ENCODE measurements at places on chromosomes 12 and 14.

DNA sequence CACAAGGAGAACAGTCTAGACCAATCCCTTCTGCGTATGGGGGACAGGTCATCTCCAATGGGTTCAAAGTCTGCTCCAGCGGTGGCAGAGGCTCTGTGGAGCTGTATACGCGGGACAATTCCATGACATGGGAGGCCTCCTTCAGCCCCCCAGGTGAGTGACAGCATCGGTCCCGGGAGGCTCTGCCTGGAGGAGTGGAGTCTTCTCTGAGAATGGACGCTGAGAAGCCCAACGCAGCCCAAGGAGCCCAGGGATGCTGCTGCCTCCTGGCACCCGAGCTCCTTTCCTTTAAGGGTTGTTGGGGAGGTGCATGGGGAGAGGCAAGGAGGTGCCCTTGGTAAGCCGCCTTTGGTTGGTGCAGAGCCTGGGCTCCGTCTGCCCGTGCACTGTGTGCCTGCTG is 28.2 kb downstream of the ADGRD1 start:
- H3K4me3 ChIP-seq, result no peak overlapping the region
- H3K4me1 ChIP-seq, result no peaks in the 10 kb centered on the region
- H3K36me3 ChIP-seq, result no peaks in the 10 kb centered on the region
- DNase-seq, result no peak
- peaks cover 17% of the 10 kb centered on the region for H3K27me3 ChIP-seq

GRCh38 chr12:1173781-1174617 is 183.0 kb downstream of the ERC1 start:
- H3K36me3 ChIP-seq, result peaks cover 12% of the 10 kb centered on the region
- no peak overlapping the region for H3K27ac ChIP-seq
- H3K4me1 ChIP-seq, result no peaks in the 10 kb centered on the region
- no peak overlapping the region for H3K4me3 ChIP-seq
- DNase-seq, result no peak

DNA sequence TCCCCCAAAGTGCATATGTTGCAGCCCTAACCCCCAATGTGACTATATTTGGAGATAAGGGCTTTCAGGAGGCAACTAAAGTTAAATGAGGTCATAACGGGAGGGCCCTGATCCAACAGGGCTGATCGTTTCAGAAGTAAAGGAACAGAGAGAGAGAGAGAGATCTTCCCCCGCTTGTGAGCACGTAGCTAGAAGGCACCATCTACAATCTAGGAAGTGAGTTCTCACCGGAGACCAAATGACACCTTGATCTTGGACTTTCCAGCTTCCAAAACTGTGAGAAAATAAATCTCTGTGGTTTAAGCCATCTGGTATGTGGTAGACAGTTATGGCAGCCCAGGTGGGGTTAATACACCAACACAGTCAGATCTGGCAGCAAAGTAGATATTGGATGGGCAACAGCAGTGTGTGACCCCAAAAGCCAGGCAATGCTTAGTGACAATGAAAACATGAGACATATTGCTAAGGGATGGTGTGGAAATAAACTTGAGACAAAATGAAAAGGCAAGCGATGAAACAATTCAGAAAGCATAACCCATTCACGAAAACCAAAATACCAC is 147.2 kb upstream of the GSC start:
- no peak for DNase-seq
- H3K27me3 ChIP-seq, result peaks cover 5% of the 10 kb centered on the region
- H3K4me3 ChIP-seq, result no peak overlapping the region
- H3K4me1 ChIP-seq, result no peaks in the 10 kb centered on the region

DNA sequence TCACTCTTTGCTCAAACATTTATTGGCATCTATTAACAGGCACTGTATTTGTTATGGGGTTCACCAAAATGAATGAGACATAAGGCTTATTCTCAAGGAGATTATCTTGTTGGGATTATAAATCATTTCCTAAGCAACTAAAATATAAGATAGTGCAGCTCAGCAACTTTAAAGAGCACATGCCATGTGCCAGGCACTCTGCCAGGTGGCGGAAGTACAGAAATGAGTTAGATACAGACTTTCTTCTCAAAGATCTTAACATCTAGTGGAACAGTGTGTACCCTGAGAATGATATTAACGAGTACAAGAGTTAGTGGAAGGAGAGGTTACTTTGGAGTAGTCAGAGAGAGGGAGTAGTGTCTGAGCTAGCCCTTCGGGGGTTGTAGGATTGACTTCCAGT is 28.4 kb upstream of the TOMM20L start:
- peaks cover 20% of the 10 kb centered on the region for H3K36me3 ChIP-seq
- no peak overlapping the region for H3K4me3 ChIP-seq
- DNase-seq, result no peak

DNA sequence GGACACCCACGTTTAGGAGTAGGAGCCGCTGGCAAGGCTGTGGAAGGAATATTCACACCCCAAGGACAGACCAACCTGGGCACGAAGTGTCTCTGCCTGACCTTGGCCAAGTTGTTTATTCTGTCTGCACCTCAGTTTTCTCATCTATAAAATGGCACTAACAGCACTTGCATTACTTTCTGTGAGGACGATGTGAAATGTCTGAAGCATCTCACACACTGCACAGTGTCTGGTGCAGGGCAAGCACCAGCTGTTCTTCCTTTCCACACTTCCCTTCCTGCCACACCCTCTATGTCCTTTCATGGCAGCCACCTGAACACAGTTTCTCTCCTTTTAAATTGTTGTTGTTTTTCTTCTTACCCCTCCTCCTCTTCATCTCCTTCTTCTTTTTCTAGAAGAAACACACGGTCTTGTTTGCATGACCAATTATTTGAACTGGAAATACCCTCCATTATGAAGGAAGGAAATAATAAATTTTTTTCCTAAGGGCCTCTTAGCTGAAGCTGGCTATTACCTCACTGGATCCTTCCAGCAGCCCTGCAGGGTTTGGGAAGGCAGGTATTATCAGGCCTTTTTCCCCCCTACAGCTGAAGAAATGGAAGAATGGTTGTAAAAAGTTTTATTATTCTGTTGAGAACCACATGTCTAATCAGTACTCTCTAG is 42.9 kb upstream of the ATP23 start:
- peak overlapping the region; percentile 100 for H3K27ac ChIP-seq
- H3K36me3 ChIP-seq, result peaks cover 2% of the 10 kb centered on the region
- DNase-seq, result peak; percentile 16
- peaks cover 56% of the 10 kb centered on the region for H3K4me1 ChIP-seq
- peak overlapping the region; percentile 81 for H3K4me3 ChIP-seq
- H3K27me3 ChIP-seq, result no peaks in the 10 kb centered on the region

DNA sequence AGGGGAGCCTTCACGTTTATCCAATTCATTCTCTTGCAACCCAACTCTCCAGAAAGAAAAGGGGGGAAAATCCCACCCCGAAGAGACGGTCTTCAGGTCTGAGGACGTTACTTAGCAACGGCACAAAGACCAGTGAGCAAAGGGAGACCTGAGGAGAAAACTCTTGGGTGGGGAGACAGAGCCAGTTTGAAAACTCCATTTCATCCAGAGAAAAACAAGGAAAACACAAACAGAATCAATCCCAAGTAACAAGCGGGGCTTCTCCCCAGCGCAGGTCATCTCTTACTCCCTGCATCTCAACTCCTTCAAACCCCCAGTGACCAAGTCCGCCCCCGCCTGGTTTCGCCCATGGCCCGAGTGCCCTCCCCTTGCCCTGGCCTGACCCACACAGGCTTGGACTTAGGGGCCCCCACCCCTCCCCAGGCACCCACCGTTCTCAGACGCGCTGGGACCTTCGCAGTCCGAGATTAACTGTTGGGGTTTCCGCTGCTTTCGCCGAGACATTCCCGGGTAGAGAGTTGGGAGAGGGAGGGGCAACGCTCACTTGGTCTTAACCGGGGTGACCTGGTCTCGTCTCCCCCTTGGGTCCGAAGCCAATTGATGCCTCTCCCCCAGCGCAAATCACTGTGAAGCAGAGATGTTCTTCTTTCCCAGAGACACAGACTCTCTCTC is 10.4 kb upstream of the SALL2 start:
- H3K27ac ChIP-seq, result no peak overlapping the region
- peaks cover 66% of the 10 kb centered on the region for H3K27me3 ChIP-seq
- no peaks in the 10 kb centered on the region for H3K36me3 ChIP-seq
- H3K4me3 ChIP-seq, result peak overlapping the region; percentile 25
- no peak for DNase-seq

DNA sequence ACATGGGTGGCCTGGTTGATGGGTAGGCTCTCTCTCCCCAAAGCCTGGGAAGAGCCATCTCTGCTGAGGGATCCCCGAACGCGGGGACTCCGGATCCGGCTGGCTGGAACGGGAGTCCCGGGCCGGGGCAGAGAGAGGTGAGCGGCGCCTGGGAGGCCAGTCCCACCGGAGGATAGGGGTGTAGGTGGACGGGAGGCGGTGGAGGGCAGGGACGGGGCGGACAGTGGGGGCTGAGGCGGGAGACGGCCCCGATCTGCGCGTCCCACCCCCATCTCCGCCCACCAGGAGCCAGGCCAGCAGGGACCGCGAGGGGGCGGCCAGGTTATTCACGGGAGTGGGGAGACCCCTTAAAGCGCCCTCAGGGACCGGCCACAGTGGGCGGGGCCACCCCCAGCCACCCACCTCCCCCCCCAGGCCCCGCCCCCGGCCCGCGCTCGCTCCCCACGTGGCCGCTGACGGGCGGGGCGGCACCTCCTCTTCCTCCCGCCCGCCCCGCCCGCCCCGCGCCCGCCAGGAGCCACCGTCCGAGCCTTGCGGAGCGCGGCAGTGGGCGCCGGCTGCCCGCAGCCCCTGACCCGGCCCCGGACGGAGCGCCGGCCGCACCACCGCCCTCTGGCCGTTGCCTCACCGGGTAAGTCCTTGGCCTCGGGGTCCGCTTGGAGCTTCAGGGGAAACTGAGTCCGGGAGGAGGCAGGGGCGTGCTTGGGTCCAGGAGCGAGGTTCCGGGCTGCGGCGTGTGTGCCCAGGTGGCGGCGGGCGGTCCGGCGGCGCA is at the start of gene INF2:
Gene INF2, plus strand, starts transcription at position 510 of the 772 bp plus-strand sequence. CDS start 11,748 bp downstream, outside the sequence.
- peak within 1 kb of the TSS; percentile 45 for H3K27ac ChIP-seq
- no peaks in the 10 kb centered on the region for H3K36me3 ChIP-seq
- H3K4me1 ChIP-seq, result peaks cover 34% of the 10 kb centered on the region
- H3K27me3 ChIP-seq, result no peaks in the 10 kb centered on the region
- peak; percentile 67 for DNase-seq

DNA sequence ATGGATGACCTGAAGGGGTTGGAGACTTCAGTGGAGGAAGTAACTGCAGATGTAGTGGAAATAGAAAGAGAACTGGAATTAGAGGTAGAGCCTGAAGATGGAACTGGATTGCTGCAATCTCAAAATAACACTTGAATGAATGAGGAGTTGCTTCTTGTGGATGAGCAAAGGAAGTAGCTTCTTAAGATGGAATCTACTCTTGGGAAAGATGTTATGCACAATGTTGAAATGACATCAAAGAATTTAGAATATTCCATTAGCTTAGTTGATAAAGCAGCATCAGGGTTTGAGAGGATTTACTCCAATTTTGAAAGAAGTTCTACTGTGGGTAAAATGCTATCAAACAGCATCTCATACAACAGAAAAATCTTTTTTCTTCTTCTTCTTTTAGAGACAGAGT is 186.4 kb upstream of the PRKD1 start:
- H3K4me3 ChIP-seq, result no peak overlapping the region
- no peak overlapping the region for H3K27ac ChIP-seq
- no peaks in the 10 kb centered on the region for H3K36me3 ChIP-seq
- no peaks in the 10 kb centered on the region for H3K27me3 ChIP-seq
- H3K4me1 ChIP-seq, result no peaks in the 10 kb centered on the region

GRCh38 chr14:101098177-101098576 is 194.7 kb upstream of the RTL1 start:
- H3K27me3 ChIP-seq, result peaks cover 27% of the 10 kb centered on the region
- no peak overlapping the region for H3K4me3 ChIP-seq
- H3K36me3 ChIP-seq, result no peaks in the 10 kb centered on the region
- H3K27ac ChIP-seq, result no peak overlapping the region

- no peaks in the 10 kb centered on the region for H3K36me3 ChIP-seq
- peaks cover 7% of the 10 kb centered on the region for H3K4me1 ChIP-seq
- H3K4me3 ChIP-seq, result no peak overlapping the region
- H3K27ac ChIP-seq, result no peak overlapping the region
- DNase-seq, result no peak
Measured at GRCh38 chr12:32444895-32445294, 45.5 kb downstream of the FGD4 start.

GRCh38 chr12:10901427-10901826 is 7.9 kb downstream of the TAS2R13 start:
- H3K4me1 ChIP-seq, result no peaks in the 10 kb centered on the region
- H3K36me3 ChIP-seq, result peaks cover 36% of the 10 kb centered on the region
- no peak overlapping the region for H3K27ac ChIP-seq
- DNase-seq, result no peak
- H3K27me3 ChIP-seq, result no peaks in the 10 kb centered on the region
- no peak overlapping the region for H3K4me3 ChIP-seq

DNA sequence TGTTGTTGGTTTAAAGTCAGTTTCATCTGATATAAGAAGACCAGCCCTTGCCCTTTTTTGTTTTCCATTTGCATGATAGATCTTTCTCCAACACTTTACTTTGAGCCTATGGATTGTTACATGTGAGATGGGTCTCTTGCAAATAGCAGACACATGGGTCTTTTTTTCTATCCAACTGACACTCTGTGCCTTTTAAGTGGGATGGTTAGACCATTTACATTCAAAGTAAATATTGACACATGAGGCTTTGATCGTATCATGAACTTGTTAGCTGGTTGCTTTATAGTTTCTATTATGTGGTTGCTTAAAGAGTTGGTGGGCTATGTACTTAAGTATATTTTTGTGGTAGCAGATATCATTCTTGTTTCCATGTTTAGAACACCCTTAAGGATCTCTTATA is 213.4 kb upstream of the G2E3 start:
- H3K4me3 ChIP-seq, result no peak overlapping the region
- no peak for DNase-seq
- H3K36me3 ChIP-seq, result no peaks in the 10 kb centered on the region
- H3K4me1 ChIP-seq, result no peaks in the 10 kb centered on the region
- H3K27ac ChIP-seq, result no peak overlapping the region
- peaks cover 23% of the 10 kb centered on the region for H3K27me3 ChIP-seq

- DNase-seq, result no peak
- H3K27me3 ChIP-seq, result no peaks in the 10 kb centered on the region
- H3K4me3 ChIP-seq, result no peak overlapping the region
- H3K27ac ChIP-seq, result no peak overlapping the region
- no peaks in the 10 kb centered on the region for H3K4me1 ChIP-seq
- H3K36me3 ChIP-seq, result no peaks in the 10 kb centered on the region
Measured at GRCh38 chr12:26851031-26851809, 18.2 kb upstream of the ITPR2 start.

GRCh38 chr14:39229222-39229543 is 4.5 kb upstream of the MIA2 start:
- H3K36me3 ChIP-seq, result no peaks in the 10 kb centered on the region
- peak overlapping the region; percentile 94 for H3K27ac ChIP-seq
- no peak overlapping the region for H3K4me3 ChIP-seq
- H3K4me1 ChIP-seq, result peaks cover 40% of the 10 kb centered on the region
- no peaks in the 10 kb centered on the region for H3K27me3 ChIP-seq

DNA sequence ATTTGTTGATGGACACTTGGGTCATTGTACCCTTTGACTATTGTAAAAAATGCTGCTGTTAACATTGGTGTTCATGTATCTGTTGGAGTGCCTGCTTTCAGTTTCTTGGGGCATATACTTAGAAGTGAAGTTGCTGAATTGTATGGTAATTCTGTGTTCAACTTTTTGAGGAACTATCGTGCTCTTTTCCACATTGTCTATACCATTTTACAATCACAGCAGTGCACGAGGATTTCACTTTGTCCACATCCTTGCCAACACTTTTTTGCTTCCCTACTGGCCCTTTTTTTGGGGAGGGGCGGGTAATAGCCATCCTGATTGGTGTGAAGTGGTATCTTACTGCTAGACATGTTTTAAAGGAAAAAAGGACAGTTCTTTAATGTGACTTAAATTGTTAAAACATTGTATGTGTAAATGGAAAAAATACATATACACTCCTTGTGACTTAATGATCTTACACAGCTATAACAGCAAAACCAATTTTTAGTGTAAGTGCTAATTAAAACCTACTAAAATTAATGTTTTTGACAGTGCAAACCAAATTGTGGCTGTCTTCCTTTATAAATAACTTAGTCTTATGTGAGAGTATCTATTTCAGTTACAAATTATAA is 52.7 kb downstream of the WNK1 start:
- no peak for DNase-seq
- H3K27ac ChIP-seq, result no peak overlapping the region
- peaks cover 19% of the 10 kb centered on the region for H3K36me3 ChIP-seq
- H3K27me3 ChIP-seq, result no peaks in the 10 kb centered on the region
- no peak overlapping the region for H3K4me3 ChIP-seq
